ENCODE measurements at places on chromosomes 5 and 9.
A peak's percentile ranks its signal among the peaks of the same experiment; 100 is the strongest.

- DNase-seq: no peak
These were observed 451.3 kb downstream of the SEMA5A start for GRCh38 chr5:9094582-9094981.

DNA sequence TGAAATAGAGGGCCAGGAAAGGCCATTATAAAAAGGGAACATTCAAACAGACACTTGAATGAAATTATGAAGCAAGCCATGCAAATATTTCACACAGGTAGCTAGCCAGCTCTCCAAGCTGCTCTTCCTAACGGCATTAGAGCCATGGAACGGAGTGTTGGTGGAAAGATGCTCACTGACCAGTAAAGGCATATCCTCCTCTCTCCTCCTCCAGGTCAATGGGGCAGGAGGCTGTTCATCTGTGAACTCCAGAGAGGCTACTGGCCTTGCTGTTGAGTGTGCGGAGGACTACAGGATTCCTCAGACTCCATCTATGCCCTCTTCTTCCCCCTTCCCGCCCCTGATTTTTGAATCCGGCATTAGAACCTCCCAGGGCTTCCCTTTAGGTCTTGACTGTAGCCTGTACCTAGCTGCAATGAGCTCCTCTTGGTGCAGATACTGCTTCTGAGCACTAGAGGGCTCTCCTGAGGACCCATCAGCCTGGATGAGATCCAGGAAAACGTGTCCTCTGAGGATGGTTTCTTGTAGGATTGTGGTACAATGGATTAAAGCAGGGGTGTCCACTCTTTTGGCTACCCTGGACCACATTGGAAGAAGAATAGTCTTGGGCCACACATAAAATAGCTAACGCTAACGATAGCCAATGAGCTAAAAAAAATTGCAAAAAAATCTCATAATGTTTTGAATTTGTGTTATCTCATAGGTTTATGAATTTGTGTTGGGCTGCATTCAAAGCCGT lies 162.2 kb downstream of the SREK1 start:
- peak; percentile 42 for DNase-seq

DNA sequence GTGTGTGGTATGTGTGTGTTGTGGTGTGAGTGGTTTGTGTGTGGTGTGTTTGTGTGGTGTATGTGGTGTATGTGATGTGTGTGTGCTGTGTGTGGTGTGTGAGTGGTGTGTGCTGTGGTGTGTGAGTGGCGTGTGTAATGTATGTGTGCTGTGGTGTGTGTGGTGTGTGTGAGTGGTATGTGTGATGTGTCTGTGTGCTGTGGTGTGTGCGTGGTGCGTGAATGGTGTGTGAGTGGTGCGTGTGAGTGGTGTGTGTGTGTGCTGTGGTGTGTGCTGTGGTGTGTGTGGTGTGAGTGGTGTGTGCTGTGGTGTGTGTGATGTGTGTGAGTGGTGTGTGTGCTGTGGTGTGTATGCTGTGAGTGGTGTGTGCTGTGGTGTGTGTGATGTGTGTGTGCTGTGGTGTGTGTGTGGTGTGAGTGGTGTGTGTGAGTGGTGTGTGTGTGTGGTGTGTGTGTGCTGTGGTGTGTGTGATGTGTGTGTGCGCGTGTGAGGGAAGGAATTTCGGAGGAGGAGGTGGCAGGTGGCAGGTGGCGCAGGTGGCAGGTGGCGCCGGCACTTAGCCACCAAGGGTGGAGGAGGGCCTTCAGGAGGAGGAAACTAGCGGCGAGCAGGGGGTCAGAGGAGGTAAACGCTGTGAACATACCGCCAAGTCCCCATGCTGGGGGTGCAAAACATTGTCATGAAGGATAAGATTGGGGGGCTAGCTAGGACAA lies 191.8 kb downstream of the MELK start:
- DNase-seq: peak; percentile 38

DNA sequence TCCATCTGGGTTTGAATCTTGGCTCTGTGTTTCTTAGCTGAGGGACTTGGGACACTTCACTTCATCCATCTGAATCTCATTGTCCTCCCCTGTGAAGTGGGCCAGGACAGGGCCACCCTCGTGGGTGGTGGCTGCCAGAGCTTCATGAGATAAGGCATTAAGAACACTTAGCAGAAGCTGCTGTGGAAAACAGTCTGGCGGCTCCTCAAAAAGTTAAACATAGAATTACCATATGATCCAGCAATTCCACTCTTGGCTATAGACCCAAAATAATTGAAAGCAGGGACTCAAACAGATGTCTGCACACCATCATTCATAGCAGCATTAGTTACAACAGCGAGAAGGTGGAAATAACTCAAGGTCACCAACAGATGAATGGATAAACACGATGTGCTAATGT lies 42.4 kb upstream of the GGTA1 start:
- DNase-seq: no peak

DNA sequence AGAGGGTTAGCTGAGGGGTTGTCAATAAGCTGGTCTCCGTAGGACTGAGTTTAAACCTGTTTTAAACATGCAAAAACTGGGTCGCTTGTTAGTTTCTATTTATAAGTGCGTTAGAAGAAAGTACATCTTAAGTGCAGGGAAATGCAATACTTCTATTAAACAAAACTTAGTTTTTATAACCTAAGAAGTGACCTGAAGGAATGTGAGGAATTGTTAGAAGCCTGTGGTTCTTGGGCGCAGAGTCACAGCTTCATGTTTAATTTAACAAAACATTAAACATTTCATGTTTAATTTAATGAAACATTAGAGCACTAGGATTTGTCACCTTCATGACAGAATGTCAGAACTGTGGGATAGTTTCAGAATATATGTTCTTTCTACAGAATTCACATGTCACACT lies 469.2 kb upstream of the WWC1 start:
- no peak for DNase-seq

DNA sequence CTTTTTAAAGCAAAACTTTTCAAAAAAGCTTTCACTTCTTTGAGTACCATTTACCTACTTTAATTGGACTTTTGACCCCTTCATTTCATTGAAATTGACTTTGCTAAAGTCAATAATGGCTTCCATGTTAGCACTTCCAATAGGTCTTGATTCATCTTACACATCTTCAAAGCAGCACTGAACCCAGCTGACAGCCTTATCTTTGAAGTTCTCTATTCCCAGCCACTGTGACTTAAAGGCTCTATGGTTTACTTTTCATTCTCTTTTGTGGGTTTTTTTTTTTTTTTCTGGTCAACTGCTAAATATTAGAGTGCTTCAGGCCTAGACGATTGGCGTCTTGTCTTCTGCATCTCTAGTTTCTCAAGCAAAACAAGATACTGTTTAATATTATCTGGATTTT lies 385.0 kb downstream of the CTNND2 start:
- no peak for DNase-seq

DNA sequence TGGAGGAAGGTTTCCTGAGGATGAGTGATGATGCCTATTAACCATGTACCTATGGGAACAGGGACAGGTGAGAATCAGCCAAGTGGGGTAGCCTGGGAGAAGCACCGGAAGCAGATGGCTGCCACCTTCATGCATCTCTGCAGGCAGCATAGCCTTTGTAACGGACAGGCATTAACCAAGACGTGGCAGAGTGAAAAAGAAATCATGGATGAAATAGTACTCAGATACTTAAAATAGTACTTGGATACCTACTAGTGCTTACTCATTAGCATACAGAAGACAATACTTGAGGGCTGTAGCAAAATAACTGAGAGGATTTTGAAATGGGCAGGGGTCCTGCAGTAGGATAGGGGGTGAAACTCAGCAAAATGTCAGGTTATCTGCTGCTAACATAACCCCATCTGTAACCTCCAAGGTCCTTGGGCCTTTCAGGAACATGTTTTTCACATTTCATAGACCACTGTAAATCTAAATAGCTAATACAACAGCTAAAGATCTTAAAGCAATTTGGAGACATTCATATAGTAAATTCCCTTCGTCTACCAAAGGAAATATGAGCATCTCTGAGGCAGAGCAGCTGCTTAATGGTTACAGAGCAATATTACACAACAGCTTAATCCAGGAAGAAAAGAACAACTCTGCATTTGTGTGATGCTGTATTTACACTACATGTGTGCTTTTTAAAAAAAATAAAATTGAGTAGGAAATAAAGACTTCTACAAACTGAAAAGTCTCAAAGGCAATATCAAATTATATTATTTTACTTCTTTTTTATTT lies 154.3 kb downstream of the NFIB start:
- no peak for DNase-seq

- no peak for DNase-seq
These were observed 156.4 kb downstream of the RORB start for GRCh38 chr9:74653410-74654080.

DNA sequence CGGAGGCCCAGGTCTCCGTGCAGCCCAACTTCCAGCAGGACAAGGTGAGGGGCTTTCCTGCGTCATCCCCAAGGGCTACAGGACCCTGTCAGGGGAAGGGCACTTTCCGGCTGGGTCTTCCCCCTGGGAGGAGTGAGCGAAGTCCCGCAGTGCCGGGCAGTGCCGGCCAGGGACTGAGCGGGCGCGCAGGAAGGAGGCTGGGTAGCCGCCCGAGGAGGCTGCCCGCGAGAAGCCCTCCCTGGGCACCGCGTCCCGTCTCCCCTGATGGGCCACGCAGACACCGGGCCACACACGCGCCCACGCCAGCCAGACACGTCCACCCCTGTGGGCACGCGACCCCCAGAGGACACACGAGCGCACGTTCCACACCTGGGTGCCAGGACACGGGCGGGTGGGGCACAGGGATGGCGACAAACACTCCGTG lies 357 bp downstream of the PTGDS start:
- no peak for DNase-seq

DNA sequence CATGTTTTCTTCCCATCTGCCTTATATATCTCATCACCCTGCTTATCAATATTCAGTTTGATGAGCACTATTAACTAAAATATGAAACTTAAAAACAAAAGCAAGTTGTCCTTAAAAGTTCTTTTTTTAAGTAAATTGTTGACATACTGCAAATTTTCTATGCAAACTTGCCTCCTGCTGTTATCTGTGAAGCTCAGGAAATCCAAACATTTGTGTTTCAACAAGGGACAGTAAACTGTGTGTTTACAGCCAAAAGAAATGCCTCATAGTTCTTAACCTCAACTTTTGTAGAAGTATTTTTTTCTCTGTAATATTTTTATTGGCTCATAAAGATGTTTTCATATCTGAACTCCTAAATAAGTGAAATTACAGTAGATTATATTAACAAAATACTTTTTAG lies 7.7 kb upstream of the TTC23L start:
- no peak for DNase-seq

DNA sequence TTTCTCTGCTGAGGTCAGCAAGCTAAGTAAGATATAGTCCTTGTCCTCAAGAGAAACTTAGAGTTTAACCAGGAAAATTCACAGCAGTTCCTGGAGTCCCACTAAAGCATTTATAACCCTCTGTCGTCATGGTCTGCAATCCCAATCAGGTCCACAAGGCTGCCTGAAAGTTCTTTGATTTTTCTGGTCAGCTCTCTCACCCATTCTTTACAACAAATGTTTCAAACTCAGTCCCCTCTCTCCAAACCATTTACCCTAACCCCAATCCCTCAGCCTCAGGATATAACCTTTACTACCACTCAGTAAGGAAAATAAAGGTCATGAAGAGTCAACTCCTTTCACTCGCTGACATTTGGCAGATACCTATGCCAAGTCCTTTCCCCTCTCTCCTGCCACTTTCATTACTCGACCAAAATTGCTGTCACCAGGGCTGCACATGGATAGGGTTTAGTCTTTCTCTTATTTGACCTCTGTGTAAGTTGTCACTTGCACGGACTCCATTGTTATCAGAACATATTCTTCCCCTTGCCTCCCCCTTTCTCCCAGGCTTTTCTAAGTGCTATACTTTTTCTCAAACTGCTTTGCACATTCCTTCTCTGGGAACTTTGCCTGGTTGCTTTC lies 936.6 kb downstream of the NR2F1-AS1 start:
- DNase-seq: no peak
